ENCODE measurements at places on chromosomes 2 and 18. TPM values are rescaled to one million over a fixed set of nuclear protein-coding genes. Genes with fewer than 3 reads are reported as not detected.

RAD51AP2 gene
- total RNA-seq, result 0.18 TPM

CHN1 gene
- 24.3 TPM for total RNA-seq

DNA sequence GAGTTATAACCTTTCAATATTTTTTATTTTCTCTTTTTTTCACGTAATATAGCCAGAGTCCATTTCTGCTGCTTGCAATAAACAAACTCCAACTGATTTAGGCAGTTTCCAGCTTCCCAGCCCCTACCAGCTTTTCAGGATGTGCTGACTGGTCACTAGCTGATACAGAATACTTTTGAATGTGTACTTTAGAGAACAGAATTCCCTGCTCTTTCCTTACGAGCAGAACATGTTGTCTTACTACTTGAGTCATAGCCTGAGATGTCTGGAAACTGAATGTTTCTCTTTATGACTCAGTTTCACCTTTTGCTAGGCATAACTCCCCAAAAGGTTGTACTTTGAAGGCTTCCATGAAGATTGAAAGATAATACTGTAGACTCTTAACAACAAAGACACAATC is 44.5 kb upstream of the KCNE4 start:
- no peak for DNase-seq

DNA sequence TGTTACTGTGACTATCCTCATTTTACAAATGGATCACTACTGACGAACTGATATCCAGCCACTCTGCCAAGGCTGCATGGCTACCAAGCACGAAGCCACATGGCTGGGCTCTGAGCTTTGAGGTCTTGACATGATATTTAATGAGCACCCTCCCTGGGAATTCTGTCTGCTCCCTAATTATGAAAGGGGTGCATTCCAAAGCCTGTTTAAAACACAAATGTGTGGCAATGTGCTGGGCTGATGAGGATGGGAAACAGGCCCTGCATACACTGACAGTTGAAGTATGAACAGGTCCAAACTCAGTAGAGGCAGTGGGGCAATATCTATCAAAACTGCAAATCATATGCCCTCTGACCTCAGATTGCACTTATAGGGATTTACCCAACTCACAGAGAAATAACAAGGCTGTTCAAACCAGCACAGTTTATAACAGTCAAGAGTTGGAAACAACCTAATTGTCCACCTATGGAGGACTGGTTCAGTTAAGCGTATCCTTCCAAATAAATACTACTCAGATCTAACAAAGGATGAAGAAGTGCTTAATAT is 20.8 kb downstream of the CDC42EP3 start:
- no peak for DNase-seq

- no peak for DNase-seq
Measured at GRCh38 chr2:26438526-26438925, 36.8 kb downstream of the DRC1 start.
